Brain (organoid and tissue), 16 donors: ENCODE measurements at places on chromosomes 2 and 18.

GRCh38 chr18:9792565-9793245 is 84.6 kb downstream of the RAB31 start:
- no peak for DNase-seq

GRCh38 chr18:79519751-79520477 is 124.2 kb downstream of the NFATC1 start:
- DNase-seq, result no peak

DNA sequence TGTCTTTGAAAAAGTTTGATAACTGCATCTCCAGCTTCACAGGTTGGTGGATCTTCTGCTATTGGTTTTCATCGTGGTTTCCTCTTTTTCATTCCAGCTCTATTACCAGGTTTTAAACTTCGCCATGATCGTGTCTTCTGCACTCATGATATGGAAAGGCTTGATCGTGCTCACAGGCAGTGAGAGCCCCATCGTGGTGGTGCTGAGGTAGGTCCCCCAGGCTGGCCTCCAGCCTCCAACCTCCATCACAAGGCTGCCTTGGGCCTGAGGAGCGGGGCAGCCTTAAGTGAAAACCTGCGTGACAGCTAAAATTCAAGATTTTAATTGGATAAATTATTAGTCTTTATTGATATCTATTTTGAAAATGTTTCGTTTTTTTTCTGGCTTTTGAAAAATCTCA is 9.7 kb downstream of the SEC11C start:
- DNase-seq, result no peak

DNA sequence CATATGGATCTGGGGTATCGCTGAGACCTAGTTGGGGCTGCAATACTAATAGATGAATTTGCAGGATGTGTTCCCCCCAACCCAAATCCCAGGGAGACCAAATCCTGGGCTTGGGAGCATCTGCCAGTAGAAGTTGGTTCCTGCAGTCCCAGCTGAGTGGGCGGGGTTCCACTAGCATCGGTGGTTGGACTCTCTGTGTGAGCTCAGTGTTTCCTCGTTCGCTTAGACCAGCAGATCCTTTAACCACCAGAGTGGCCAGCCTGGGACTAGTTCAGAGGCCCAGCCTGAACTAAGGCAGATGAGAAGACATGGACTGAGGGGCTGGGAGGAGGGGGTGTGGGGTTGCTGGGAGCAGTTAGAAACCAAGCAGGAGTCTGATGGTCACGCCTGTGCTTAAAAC is 40.7 kb downstream of the PCARE start:
- no peak for DNase-seq

DNA sequence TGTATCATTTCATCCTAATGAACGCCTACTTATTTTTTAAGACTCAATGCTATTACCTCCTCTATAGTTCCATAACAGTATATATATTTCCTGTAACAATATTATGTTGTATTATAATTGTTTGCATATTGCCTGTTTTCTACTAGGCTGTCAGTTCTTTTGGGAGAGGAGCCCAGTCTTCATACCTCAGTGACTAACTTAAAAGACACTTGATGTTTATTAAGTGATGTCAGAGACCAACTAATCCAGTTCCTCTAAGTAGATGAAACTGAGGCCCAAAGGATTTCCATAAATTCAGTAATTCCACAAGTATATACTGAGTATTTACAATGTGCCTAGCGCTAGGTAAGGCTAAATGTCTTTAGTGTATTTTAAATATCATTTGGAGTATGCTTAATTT is 48.9 kb upstream of the AAK1 start:
- no peak for DNase-seq

GRCh38 chr2:99106913-99107312 is 34.6 kb upstream of the C2orf15 start:
- no peak for DNase-seq

DNA sequence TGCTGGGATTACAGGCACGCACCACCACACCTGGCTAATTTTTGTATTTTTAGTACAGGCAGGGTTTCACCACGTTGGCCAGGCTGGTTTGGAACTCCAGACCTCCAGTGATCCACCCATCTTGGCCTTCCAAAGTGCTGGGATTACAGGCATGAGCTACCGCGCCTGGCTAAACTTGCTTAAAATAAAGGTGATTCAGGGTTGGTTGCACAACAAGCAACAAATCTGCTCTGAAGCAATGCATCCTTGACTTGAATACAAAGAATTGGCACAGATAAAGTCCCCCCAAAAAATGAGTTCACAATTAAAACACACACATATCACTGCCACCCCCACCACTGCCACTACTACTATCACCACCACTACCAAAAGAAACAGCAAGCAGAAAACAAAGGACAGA is 34.9 kb downstream of the CCDC88A start:
- DNase-seq, result no peak

DNA sequence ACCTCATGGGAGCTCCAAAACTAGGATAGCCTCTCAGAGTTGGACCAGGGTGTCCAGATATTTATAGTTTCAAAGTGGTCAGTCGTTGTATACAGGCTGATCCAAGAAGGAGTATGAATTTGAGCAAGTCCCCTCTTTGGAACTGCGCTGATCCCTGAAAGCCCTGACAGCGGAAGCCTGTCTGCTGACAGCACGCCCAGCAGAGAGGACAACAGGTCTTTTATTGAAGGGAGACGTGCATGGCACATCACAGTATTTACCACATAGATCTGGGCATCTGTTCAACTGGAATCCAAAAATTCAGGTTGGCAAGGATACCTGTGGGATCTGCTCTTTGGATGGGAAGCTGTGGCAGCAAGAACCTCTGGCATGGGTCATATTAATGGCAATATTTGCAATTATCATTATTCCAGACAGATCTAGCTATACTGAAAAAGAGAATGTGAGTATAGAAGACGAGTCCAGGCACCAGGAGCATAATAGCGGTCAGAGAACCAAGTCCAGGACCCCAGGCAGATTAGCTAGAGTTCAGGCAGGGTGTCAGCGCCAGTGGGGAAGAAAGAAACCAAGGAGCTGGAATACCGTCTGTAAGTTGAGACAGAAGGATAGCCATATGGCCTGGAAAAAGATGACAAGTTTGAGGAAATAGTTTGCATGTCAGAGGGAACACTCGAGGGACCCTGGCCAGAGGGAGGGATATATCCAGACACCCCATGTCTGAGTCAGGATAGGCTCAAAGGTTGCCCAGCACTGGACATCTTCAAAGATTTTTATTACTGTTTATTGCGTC is 260.4 kb upstream of the FANCL start:
- no peak for DNase-seq

GRCh38 chr2:60488291-60488690 is 65.2 kb downstream of the BCL11A start:
- no peak for DNase-seq

DNA sequence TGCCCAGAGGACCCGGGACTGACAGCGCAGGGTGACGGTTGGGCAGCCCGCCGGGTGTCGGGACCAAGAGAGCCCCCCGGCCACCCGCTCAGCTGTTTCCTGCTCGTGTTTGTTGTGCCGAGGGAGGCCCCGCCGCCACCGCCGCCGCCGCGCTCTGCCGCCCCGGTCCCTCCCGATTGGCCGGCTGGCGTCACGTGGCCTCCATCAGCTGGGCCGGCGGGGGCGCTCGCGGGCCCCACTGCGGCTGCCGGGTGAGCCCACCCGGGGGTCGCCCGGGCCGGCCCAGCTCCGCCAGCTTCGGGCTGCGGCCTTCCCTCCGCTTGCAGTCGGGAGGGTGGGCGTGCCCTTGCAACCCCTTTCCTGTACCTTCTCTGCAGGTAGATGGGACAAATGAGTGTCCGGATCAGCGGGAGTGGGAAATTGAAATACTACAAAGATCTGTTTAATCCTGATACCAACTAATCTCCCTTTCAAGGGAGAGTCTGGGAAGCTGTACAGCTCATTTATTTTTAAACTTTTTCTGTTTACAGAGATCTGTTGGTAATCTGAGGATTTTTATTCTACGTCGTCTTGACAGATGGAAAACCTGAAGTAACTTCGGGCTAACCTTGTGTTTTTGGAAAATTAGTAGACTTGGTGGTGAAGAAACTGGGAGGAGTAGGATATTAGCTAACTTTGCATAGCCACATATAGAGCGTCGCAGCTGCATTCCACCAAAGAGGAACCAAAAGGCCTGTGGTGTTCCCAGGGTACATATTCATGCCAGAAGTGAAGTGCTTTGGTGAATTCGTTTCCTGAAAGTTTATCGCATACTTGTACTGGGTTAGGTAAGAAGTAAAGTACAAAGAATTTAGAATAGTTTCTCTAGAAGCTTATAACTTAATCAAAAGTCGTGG is 1.2 kb downstream of the YPEL5 start:
- DNase-seq, result peak; percentile 84

DNA sequence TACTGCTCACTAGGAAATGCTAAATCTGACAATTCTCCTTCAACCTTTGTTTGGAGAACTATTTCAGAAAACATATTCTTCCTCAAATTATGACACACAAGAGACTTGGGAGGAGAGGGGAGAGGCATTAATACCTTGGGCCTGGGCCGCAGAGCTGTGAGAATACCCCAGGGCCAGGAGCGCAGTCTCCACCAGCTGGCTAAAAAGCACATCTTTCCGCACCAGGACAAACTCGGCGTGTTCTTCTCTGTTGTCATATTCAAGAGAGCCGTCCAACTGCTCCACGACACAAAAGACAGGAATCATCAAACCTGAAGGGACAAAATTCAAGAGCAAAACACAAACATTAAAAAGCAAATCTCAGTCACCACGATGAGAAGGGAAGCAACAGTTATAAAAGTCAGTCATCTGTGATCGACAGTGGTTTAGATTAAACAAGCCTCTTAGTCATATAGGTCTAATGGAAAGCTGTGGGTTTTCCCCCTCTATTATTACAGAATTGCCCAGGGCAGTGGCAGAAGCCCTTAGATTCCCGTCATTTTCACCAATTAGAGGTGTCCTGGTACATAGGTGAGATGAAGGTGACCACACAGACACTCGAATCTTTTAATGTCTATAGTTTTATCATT is 24.4 kb downstream of the SATB2 start:
- no peak for DNase-seq

DNA sequence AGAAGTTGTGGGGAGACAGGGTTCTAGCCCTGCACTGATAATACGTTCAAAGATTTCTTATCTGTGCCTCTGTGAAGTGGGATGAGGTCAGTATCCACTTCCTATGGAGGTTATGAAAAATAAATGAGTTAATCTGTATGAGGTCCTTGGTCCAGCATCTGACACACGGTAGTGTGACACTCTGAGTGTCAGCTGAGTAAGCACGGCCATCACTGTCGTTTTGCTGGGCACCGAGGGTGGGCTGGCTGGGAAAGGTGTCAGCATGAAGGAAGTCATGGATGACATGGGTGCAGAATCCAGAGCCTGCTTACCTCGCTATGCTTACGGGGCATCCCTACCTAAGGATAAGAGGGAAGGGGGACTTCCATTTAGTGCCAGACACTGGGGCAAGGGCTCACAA is 150.3 kb downstream of the INHBB start:
- no peak for DNase-seq

- DNase-seq, result no peak
Observed at GRCh38 chr18:24770311-24771024, 310.0 kb downstream of the HRH4 start.

DNA sequence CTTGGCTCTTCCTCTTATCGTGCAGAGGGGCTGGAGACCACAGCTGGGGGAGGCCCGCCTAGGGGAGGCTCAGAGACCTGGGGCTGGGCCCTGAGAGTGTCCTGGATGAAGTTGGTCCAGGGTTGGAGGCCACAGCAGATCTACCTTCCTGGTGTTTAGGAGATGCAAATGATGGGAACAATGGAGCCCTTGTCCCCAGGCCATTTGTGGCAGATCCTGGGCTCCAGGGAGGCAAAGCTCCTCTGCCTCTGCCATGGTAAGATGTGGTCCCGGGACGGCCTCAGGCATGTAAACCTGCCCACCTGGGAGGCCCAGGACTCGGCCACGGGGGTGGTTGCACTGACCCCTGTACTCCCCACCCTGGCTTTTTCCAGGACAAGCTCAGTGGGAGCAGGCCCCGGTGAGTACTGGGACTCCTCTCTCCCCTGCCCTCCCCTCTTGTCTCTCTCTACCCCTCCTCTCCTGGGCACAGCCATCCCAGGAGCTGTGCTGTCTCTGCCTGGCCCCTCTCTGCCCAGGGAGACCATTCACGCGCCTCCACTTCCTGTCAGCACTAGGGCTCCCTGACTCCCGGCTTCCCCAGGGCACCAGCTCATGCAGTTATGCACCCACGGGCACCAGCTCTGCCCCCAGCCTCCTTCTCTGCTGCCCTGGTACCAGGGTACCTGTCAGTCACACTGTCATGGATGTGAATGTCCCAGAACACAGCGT is 10.9 kb downstream of the SH2D6 start:
- DNase-seq, result no peak

GRCh38 chr2:68045342-68045741 is 17.5 kb downstream of the C1D start:
- no peak for DNase-seq

DNA sequence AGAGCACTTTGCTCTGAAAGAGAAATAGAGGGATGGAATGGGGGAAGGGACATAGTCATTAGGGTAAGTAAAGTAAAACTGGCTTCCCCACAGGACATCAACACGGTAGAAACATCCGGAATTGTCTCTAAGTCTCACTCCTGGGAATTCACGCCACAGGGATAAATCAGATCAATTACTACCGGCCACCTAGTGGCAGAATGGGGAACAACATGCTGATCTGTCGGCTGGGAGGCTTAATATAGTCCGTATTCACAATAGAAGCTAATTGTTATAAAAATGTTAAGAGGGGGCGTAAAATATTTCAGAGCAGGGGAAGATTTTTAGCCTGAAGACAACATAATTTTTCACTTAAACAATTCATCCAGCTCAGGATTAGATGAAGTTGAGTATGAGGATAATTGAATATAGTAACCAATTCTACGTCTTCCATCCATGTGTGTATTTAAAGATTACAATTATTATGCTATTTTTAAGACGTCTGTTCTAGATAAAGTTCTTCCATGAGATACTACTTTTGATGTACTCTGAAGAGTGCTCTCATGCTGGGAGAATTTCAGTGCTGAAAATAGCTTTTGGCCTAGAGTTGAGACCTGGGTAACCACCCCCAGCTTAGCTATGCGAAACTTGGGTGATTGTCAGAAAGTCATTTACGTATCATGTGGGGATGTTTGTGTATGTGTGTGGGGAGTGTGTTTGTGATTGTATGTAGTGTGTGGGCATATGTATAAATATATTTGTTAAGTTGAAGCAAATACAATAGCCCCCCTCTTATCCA is 65.7 kb downstream of the LRRTM1 start:
- no peak for DNase-seq

GRCh38 chr18:58997811-58998337 is 133.2 kb downstream of the ZNF532 start:
- DNase-seq, result no peak

- DNase-seq, result no peak
Observed at GRCh38 chr2:143839456-143839855, 680.5 kb downstream of the ZEB2 start.

- no peak for DNase-seq
Observed at GRCh38 chr2:98710734-98711133, 20.2 kb downstream of the MGAT4A start.

DNA sequence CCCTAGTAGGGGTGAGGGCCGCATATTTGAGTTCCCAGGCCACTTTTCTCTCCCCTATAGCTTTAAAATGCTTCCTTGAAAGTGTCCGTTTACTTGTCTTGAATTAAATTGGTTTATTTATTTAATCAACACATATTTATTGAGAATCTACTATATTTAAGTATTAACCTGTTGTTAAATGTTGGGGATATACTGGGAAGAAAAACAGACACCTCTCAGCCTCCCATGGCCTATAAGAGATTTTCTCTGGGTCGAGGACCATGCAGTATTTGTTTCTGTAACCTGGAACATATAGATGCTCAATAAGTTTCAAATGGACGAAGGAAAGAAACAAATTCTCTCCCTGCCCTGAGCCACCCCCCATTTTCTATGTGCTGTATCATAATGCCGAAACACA is 98.6 kb downstream of the INSIG2 start:
- DNase-seq, result no peak
